Psoas muscle (tissue), 8 donors: ENCODE measurements at places on chromosomes 5 and 9. TPM values are rescaled to one million over a fixed set of nuclear protein-coding genes. Genes with fewer than 3 reads are reported as not detected.

- DNase-seq = no peak
Observed at GRCh38 chr9:95877984-95878383, 2.5 kb downstream of the ERCC6L2 start.

DNA sequence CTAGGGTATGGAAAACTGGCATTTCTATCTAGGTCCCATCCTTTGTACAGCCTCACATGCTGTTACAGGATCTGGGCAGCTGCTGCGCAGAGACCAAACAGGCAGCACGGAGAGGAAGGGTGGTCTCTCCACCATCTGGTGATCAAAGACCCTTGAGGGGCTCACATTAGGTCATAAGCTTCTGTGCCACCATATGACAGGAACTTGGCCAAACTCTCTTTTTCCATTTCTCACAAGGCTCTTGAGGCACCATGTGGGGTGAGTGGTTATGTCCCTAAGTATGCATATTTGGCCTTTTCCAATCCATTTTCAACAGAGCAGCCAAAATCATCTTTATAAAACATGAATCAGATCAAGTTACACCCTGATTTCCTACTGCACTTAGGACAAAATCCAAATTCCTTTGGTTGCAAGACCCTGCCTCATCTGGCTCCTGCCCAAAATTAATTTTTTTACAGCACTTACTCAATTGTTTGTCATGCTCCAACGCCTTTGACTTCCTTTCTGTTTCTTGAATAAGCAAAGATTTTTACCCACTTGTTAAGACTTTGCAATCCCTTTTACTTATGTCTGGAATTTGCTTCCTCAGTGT is 730.0 kb downstream of the MAT2B start:
- DNase-seq = no peak

GRCh38 chr5:74468421-74468820 is 172.1 kb downstream of the ENC1 start:
- DNase-seq = no peak

Gene SLC25A2
- not detected for polyA plus RNA-seq

DNA sequence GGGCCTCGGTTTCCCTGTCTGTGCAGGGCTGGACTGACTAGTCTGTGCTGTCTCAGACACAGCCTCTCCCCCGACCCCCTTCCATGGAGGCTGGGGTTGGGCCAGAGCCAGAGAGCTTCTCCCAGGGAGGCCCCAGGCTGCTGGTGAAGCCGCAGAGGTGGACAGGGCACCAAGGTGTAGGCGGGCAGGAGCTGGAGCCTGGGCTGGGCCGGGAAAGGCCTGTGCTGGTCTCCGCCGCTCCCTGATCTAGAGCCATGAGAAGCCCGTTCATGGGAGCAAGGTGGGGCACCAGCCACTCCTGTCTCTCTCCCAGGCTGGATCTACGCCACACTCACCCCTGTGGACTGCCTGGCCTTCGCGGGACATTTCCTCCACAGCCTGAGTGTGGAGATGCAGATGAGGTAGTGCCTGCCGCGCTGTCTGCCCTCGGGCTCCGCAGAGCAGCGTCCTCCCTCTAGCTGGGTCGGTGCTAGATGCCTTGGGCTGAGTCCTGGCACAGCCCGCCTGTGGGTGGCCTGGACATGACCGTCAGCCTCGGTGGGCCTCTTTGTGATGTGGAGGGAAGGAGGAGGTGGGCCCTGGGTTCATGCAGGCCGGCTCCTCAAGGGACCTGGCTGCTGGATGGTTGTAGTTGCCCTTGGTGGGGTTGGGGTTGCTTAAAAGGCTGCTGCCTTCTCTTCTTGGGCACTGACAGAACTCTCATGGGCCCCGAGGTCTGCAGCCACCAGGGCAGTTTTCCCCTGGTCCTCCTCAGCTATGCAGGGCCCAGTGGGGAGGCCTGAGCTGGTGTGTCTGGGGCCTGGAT is 79.4 kb downstream of the PHF2 start:
- DNase-seq = no peak

Gene OGN
- polyA plus RNA-seq = 1.1 TPM

Gene IER5L
- polyA plus RNA-seq = 8.3 TPM

GRCh38 chr9:109937861-109938453 is 158.0 kb downstream of the PALM2AKAP2 start:
- DNase-seq = no peak

DNA sequence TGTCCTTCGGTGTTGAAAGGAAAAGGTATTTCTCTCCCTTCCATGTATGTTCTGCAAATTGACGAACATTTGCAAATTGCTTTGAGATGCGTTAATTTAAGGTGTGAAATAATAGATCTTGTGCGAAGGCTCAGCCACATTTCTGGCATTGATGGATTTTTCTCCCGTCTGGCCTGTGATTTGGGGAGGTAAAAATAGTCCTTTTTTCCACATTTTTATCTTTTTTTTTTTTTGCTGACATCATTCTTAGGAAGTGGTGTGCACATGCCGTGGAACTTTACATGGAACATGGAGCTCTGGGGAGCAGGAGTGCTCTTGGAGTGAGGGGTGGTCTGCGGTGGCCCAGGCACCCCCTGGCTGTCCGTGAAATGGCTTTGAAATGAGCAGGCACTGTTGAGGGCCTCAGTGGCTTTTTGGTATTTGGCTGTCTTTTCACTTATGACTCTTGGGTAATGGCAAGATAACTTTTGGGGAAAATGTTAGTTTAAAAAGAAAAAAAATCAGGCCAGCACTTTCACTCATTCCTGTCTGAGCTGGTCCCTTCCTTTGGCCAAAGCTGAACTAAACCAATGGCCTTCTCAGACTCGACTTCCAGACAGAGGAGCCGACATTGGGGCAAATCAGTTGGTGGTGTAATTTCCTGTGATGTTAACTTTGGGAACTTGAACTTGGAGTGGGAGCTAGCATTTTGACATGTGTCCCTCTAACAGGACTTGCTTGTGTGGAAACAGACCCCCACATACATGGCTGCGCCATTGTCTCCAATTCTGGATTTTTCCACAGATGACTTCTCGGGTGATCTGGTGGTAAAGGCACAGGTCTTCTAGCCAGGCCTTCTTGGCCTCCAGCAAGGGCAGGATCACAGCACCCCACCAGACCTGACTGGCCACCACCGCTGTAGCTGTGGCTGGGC is 4.2 kb downstream of the NEK6 start:
- no peak for DNase-seq

- no peak for DNase-seq
Observed at GRCh38 chr9:6692433-6692832, 46.9 kb upstream of the GLDC start.

Gene DNM1
- 1.1 TPM for polyA plus RNA-seq

Gene IRX4
- polyA plus RNA-seq = not detected

Gene COL5A1
- 2.6 TPM for polyA plus RNA-seq

DNA sequence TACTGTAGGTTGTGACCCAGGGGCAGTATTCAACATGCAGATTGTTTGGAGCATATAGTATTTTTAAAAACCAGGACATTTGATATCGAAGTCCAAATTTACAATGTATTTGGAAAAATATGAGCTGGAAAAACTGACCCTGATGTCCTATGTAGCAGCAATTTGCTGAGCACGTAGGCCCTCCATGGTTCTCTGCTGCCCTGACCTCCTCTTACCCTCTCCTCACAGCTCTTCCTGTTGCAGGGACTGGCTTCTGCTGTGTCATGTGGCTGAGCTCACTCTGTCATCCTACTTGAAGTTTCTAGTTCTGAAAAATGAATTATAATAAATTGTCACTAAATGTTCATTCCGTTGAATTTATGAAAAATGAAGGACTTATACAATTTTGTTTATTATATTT is 4.1 kb upstream of the ASPN start:
- DNase-seq = no peak

Gene FAM174A
- polyA plus RNA-seq = 37.5 TPM

DNA sequence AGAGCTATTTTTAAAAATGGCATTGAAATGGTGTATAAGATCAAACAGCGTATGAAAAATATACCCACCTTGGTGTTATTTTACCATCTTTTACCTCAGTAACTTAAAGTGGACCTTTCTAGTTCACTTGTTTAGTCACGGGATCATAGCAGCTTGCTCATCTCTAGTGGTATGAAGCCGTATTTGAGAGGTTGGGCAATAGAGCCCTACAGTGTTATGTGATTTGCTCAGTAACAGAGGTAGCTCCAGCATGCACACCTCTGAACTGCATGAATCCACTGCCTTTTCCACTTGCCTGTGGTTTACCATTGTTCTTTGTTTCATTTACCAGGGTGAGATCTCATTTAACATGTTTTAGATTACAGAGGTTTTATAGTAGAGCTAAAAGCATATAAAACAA is 134.4 kb downstream of the ATG10 start:
- DNase-seq = no peak

Gene CCDC171
- 0.20 TPM for polyA plus RNA-seq

- no peak for DNase-seq
Observed at GRCh38 chr9:68709291-68710110, 4.5 kb downstream of the PIP5K1B start.

Gene PTGS1
- 0.62 TPM for polyA plus RNA-seq

- DNase-seq = no peak
Observed at GRCh38 chr5:176597417-176598389, 12.3 kb downstream of the GPRIN1 start.

GRCh38 chr5:135012033-135012588 is 21.9 kb downstream of the PITX1 start:
- DNase-seq = no peak

Gene PDLIM4
- 1.8 TPM for polyA plus RNA-seq

DNA sequence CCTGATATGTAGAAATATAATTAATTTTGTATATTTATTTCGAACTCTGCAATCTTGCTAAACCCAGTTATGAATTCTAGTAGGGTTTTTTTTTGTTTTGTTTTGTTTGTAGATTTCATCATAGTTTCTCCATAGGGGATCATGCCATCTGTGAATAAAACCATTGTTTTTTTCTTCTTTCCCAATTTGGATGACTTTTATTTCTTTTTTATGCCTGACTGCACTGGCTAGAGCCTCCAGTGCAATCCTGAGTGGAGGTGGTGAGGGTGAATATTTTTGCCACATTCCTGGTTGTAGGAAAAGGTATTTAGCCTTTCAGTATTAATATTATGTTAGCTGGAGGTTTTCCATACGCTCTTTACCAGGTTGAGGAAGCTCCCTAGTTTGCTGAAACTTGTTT is 70.0 kb upstream of the GFPT2 start:
- DNase-seq = no peak

Gene LCP2
- polyA plus RNA-seq = 1.2 TPM

Gene NR2F1
- polyA plus RNA-seq = 0.86 TPM

DNA sequence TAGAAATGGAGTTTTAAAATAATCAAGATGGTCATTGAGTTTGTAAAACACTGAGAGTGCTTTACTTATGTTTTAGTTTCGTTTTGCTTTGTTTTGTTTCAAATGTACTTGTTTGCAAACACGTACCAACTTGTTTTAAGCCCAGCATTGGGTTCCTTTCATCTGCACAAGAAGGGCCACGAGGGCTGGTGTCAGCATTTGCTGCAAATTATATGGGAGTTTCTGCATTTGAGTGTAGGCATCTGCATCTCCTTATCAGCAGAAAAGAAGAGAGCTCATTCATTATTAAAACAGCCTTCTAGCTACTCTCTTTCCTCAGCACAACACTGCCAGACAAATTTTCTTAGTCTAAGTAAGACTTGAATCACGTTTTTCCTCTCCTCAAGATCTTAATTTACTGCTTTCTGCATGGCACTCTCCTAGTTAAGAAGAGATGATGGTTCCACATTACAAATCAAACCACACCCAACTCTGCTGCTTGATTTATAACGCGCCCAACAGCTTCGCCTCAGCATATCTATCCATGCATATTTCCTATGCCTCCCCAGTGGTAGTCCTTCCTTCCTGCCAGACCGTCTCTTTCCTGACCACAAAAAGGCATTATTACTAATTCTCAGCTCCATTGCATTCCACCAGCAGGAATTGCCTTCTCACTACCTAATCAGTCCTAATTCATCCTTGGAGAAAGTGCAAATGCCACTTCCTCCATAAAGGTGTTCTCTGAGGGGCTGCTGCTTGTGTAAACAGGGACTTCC is 95.2 kb upstream of the CAST start:
- DNase-seq = no peak

DNA sequence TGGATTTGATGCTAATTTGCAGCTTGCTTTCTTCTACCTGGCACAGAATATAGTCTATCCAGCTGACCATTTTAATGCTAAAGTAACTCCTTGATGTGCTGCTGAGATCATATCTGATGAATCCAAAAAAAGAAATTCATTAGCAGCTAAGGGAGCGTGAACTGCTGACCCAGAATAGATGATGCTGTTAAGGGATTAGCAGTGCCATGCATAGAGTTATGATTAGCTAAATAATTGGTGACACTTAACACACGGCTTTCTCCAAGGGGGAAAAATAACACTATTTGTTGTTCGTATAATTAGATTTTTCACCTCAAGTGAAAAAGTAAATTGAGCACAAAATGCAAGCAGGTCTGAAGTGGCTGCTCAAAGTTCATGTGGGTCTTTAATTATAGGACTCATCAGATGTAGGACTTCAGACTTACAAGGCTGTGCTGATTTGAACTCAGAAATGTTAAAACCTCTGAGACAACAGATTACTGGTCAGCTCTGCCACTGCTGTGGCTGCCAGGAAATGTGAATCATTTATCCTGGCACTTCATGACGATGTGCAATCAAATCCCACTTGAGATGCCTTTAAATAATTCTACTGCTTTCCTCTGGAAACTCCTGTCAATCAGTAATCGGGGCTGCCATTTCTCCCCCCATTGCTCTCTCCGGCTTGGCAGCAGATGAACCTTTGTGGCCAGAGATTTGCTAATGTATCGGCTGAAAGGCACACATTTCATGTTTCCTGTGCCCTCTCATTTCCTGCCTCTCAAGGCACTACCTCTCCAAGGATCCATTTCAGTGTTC is 291.6 kb upstream of the C9orf72 start:
- DNase-seq = no peak

- DNase-seq = no peak
Observed at GRCh38 chr5:109997161-109997560, 307.4 kb downstream of the MAN2A1 start.

Gene OR1Q1
- not detected for polyA plus RNA-seq

GRCh38 chr9:89388084-89388867 is 70.0 kb downstream of the SECISBP2 start:
- peak; percentile 76 for DNase-seq

GRCh38 chr9:126702151-126703001 is 88.6 kb downstream of the LMX1B start:
- DNase-seq = no peak

Gene NR5A1
- polyA plus RNA-seq = 0.04 TPM

GRCh38 chr5:107510125-107510524 is 160.6 kb downstream of the EFNA5 start:
- DNase-seq = no peak

Gene MFAP3
- 8.2 TPM for polyA plus RNA-seq
